Spinal cord (tissue), 10 donors: ENCODE measurements at places on chromosomes 11 and 22. TPM values are rescaled to one million over a fixed set of nuclear protein-coding genes. Genes with fewer than 3 reads are reported as not detected.

LRRC75B gene
- 24.8 TPM for total RNA-seq

KCNJ11 gene
- total RNA-seq = 2.1 TPM

ACTN3 gene
- 0.10 TPM for total RNA-seq

NCAPH2 gene
- total RNA-seq = 58.6 TPM

DNA sequence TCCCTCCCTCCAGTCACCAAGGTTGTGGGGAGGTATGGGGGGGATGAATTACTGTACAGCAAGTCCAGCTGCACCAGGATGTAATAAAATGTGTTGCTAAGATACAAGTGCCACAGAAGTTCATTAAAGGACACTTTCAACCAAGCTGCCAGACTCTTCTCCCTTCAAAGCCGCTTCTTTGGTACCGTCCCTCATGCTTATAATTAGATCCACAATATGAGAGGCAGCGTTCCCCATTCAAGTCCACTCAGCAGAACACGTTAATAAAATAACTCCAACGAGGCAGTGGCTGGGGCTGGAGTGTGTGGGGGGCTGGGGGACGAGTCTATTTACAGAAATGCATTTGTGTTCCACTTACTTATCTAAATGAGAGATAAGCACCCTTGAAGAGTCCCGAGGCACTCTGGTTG lies 14.7 kb downstream of the PHF21B start:
- H3K27ac ChIP-seq = peak overlapping the region; percentile 15
- H3K4me3 ChIP-seq = no peak overlapping the region
- peaks cover 42% of the 10 kb centered on the region for H3K36me3 ChIP-seq
- DNase-seq = no peak
- H3K4me1 ChIP-seq = peaks cover 76% of the 10 kb centered on the region
